ENCODE measurements at places on chromosomes 1 and 21. TPM values are rescaled to one million over a fixed set of nuclear protein-coding genes. Genes with fewer than 3 reads are reported as not detected.

DNA sequence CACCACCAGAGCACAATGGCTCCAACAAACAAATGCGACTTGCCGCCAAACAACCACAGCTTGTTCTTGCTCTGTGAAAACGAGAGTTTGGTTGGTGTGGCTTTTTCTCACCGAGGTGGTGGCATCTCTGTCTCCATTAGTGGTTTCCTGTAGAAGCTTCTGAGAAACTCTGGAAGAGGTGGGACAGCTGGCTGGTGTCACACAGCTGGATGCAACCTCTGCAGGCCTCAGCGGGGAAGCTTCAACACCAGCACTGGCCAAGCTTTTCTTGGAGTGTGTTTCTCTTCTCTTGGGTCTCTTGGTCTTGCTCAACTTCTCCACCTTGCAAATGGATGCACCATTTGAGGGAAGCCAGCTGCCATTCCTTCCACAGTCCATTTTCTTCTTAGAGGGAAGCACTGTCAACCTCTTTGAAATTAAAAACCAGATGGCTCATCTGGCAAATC is 124.8 kb downstream of the KCNN3 start:
- H3K27me3 ChIP-seq = no peaks in the 10 kb centered on the region
- H3K36me3 ChIP-seq = no peaks in the 10 kb centered on the region
- no peak overlapping the region for H3K27ac ChIP-seq
- H3K4me3 ChIP-seq = no peak overlapping the region
- H3K4me1 ChIP-seq = no peaks in the 10 kb centered on the region

- H3K27ac ChIP-seq = no peak overlapping the region
- DNase-seq = no peak
- H3K4me3 ChIP-seq = no peak overlapping the region
- H3K4me1 ChIP-seq = no peaks in the 10 kb centered on the region
- no peaks in the 10 kb centered on the region for H3K36me3 ChIP-seq
Observed at GRCh38 chr21:27581168-27581567, 614.3 kb upstream of the ADAMTS5 start.

DNA sequence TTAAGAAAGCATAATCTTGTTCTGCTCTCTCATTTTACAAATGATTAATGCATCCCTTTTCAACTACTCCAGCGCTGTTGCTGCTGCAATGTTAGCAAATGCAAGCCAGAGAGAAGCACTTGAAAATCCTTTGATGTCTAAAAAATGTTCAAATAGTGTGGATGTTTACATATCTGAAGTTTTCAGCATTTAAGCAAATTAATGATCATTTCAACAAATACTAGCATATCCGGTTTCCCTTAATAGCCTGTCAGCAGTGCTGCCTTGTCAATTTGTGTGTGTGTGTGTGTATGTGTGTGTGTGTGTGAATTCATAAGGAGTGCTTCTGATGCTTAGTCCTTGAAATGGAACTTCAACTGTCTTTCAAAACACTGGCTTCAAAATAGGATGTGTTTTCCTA is 48.1 kb upstream of the WNT2B start:
- no peak overlapping the region for H3K4me3 ChIP-seq
- no peaks in the 10 kb centered on the region for H3K27me3 ChIP-seq
- no peak overlapping the region for H3K27ac ChIP-seq
- H3K4me1 ChIP-seq = no peaks in the 10 kb centered on the region

DNA sequence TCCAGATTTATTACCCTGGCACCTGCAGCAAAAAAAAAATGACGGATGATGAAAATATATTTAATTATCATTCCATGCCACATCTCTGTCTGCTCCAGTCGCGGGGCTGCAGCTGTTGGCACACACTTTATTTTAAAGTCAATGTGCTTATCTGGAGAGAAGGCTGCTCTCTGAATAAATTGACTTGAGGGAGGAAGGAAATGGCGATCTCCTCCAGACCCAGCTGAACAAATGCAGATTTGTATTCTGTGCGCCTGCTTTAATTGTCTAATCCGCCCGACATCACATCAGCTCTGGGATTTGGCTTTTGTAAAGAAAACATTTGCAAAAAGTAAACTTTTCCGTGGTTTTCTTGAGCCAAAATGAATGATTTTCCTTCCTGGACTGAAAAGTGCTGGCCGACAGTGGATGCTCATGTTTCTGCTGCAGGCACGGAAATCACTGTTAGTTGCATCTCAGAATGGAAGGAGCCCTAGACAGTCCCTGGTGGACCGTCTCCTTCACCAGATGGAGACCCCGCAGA is 150.2 kb downstream of the CAMTA1 start:
- no peak for DNase-seq
- no peak overlapping the region for H3K27ac ChIP-seq
- H3K27me3 ChIP-seq = no peaks in the 10 kb centered on the region
- H3K4me3 ChIP-seq = no peak overlapping the region
- no peaks in the 10 kb centered on the region for H3K36me3 ChIP-seq

GRCh38 chr1:79010589-79010988 is 4.1 kb upstream of the ADGRL4 start:
- H3K36me3 ChIP-seq = no peaks in the 10 kb centered on the region
- H3K27me3 ChIP-seq = no peaks in the 10 kb centered on the region
- H3K4me3 ChIP-seq = no peak overlapping the region
- DNase-seq = no peak
- no peaks in the 10 kb centered on the region for H3K4me1 ChIP-seq

DNA sequence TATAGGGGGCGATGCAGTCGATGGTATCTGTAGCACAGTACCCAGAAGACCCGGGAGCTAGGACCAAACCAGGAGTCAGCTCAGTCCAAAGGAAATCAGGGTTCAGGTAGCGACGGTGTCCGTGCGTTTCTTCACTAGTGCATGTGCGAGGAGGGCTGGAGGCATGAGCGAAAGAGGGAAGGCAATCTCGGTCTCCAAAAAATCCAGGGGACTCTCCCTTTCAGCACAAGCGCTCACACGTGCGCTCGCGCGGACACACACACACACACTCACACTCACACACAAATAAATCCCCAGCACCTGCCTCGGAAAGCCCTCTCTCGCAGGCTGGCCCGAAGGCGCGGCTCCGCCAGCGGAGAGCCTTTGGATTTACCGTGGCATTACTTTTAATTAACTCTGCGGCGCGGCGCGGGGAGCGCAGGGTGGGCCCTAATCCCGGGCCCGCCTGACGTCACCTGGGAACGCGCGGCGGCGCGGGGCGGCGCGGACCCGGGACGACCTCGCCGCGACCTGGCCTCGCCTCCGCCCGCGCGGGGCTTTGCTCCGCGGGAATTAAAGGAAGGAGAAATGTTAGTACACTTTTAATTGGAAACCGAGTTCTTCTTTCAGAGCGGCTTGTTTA is 121.2 kb downstream of the LMX1A start:
- peak overlapping the region; percentile 66 for H3K27ac ChIP-seq
- H3K4me1 ChIP-seq = no peaks in the 10 kb centered on the region
- no peaks in the 10 kb centered on the region for H3K36me3 ChIP-seq
- H3K27me3 ChIP-seq = no peaks in the 10 kb centered on the region

DNA sequence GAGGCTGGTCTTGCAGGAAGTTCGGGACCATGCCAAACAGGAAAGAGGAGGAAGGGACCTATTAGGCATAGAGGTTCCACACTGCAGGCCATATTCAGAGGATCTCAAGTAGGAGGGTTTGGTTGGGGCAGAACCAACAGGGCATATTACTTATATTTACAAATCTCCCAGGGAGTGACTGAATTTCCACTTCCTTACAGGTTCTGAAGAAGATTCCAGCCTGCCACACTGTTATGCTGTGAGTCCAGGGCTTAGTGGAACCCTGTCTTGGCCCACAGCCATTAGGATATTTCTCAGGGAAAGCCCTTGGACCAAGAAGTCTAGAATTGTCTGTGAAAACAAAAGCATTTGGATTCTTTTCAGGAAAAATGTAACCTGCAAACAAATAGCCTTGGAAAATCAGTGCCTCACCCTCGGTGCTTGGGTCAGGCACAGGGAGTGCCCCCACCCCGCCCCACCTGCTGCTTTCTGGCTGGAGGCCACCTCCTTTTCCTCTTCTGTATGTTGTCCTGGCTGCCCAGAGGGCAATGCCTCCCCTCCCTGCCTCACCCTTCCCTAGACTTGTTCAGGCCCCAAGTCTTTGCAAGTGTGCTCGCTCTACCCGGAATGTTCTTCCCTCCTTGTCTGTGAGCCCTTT is 41.0 kb upstream of the JUN start:
- no peak overlapping the region for H3K27ac ChIP-seq
- no peak for DNase-seq
- H3K27me3 ChIP-seq = no peaks in the 10 kb centered on the region
- H3K4me1 ChIP-seq = no peaks in the 10 kb centered on the region

Gene SPATA46
- total RNA-seq = not detected

GRCh38 chr1:150887018-150887417 is at the start of gene CTXND2:
Gene CTXND2 (plus strand): TSS chr1:150887136. CDS start chr1:150912315, 25,179 bp downstream.
- no peaks in the 10 kb centered on the region for H3K36me3 ChIP-seq
- H3K4me3 ChIP-seq = no peak within 1 kb of the TSS
- no peak for DNase-seq
- H3K27me3 ChIP-seq = no peaks in the 10 kb centered on the region

Gene MAP3K21
- total RNA-seq = 3.9 TPM

- H3K4me1 ChIP-seq = no peaks in the 10 kb centered on the region
- DNase-seq = no peak
- H3K4me3 ChIP-seq = no peak overlapping the region
- no peaks in the 10 kb centered on the region for H3K36me3 ChIP-seq
- no peaks in the 10 kb centered on the region for H3K27me3 ChIP-seq
Observed at GRCh38 chr21:46452710-46453109, 6.0 kb upstream of the DIP2A start.

Gene ZNF593OS
- total RNA-seq = not detected

- no peak overlapping the region for H3K4me3 ChIP-seq
- H3K4me1 ChIP-seq = no peaks in the 10 kb centered on the region
- no peak overlapping the region for H3K27ac ChIP-seq
- no peak for DNase-seq
- H3K27me3 ChIP-seq = no peaks in the 10 kb centered on the region
- no peaks in the 10 kb centered on the region for H3K36me3 ChIP-seq
Observed at GRCh38 chr1:94231746-94232145, 5.6 kb downstream of the ARHGAP29 start.

DNA sequence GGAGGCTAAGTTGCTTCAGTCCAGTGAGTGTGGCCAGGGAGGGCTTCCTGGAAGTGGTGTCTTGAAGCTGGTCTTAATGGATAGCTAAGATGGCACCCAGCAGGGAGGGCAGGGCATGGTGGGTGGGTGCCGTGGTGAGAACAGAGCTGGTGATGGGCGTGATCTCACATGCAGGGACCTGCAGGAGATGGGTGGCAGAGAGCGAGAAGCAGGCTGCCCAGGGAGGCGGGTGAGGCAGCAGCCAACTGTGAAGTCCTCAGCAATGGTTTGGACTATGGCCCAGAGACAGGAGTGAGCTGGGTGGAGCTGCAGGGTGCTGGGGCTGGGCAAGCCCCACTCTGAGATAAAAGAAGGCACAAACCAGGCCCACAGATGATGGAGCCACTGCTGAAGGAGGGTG is 50.7 kb downstream of the UMODL1 start:
- peak; percentile 55 for DNase-seq
- H3K4me1 ChIP-seq = no peaks in the 10 kb centered on the region
- no peak overlapping the region for H3K4me3 ChIP-seq
- no peak overlapping the region for H3K27ac ChIP-seq

Gene TMEM50B
- 35.4 TPM for total RNA-seq

DNA sequence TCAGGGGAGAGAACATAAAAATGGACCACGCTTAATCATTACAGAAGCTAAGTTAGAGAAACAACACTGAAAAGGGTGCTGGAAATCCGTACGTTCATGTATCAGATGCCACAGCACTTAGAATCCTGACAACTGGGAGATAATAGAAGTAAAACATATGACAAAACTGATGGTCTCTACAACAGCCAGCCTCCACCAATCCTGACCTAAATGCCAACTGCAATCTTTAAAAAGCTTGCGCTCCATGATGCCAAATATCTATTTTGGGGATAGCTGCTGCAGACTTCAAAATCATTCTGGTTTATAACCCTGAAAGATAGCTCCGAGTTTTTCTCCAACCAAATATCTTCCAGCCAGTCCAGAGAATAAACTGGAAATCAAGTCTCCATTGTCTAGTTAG is 178.3 kb downstream of the RERE start:
- no peak overlapping the region for H3K27ac ChIP-seq
- no peak for DNase-seq

- no peaks in the 10 kb centered on the region for H3K4me1 ChIP-seq
- H3K36me3 ChIP-seq = no peaks in the 10 kb centered on the region
- no peaks in the 10 kb centered on the region for H3K27me3 ChIP-seq
- peak; percentile 64 for DNase-seq
Observed at GRCh38 chr21:41283211-41283818, 33.3 kb upstream of the FAM3B start.

DNA sequence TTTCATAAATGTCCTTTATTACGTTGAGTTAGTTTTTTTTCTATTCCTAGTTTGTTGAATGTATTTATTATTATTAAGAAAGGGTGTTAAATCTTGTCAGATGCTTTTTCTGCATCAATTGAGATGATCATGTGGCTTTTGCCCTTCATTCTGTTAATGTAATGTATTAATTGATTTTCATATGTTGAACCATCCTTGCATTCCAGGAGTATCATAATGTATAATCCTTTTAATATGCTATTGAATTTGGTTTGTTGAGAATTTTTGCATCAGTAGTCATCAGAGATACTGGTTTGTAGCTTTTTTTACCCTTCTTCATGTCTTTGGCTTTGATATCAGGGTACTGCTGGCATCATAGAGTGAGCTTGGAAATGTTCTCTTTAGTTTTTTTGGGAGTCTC is 100.0 kb downstream of the POFUT2 start:
- H3K36me3 ChIP-seq = peaks cover 7% of the 10 kb centered on the region
- DNase-seq = no peak
- no peak overlapping the region for H3K27ac ChIP-seq
- H3K4me3 ChIP-seq = no peak overlapping the region

GRCh38 chr1:178283409-178283808 is 189.5 kb downstream of the RASAL2 start:
- H3K4me1 ChIP-seq = no peaks in the 10 kb centered on the region
- no peak for DNase-seq
- no peaks in the 10 kb centered on the region for H3K27me3 ChIP-seq
- no peaks in the 10 kb centered on the region for H3K36me3 ChIP-seq
- H3K4me3 ChIP-seq = no peak overlapping the region

Gene ST6GALNAC5
- not detected for total RNA-seq

DNA sequence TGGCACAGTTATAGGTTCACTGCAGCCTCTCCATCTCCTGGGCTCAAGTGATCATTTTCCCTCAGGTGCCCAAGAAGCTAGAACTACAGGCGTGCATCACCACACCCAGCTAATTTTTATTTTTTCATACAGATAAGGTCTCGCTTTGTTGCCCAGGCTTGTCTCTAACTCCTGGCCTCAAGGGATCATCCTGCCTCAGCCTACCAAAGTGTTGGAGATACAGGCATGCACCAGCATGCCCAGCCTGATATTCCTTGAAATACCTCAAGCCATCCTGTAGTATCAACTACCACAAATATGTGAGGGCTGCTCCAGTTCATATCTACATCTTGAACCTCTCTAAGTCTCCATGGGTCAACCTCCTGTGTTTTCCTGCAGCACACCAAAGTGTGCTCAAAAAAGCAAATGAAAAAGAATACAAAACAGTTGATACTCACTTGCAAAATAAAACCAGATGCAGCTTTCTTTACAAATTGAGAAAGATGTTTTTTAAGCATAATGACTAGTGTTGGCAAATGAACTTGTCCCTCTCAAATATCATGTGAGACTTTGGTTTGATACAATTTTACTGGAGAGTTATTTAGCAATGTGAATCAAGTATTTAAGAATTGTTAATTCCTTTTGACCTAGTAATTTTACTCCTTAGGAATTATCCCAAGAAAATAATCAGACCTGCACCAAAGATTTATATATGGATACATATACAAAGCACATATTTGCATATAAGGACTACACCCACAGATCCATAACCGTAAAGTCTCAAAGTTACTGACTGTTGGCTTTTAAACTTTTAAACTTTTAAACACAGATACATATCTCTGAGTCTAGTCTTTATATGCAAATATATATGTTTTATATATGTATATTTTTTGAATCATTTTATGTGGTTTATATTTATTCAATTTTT is 197.7 kb downstream of the NRIP1 start:
- no peak for DNase-seq
- H3K4me3 ChIP-seq = no peak overlapping the region
- peaks cover 21% of the 10 kb centered on the region for H3K4me1 ChIP-seq

All from right lobe of liver (tissue), 6 donors.